ENCODE measurements at places on chromosomes 11 and 22. TPM values are rescaled to one million over a fixed set of nuclear protein-coding genes. Genes with fewer than 3 reads are reported as not detected.

The ESAM gene
- total RNA-seq = 1.4 TPM

The CTTN gene
- total RNA-seq = 239 TPM

The TMPRSS4 gene
- 12.1 TPM for total RNA-seq

The SAA4 gene
- not detected for total RNA-seq

The RASSF10 gene
- 24.4 TPM for total RNA-seq

The CACNA1I gene
- 0.41 TPM for total RNA-seq

The APOA1 gene
- total RNA-seq = 203 TPM

The CCDC15 gene
- 3.8 TPM for total RNA-seq

The IL10RA gene
- total RNA-seq = 0.72 TPM

The OR5D14 gene
- not detected for total RNA-seq

The MIOX gene
- 0.98 TPM for total RNA-seq

The IGSF9B gene
- total RNA-seq = 9.4 TPM

The MTFP1 gene
- 16.6 TPM for total RNA-seq

The E2F8 gene
- 9.4 TPM for total RNA-seq

The PHLDA2 gene
- 1.2 TPM for total RNA-seq

The NDUFA6 gene
- 73.4 TPM for total RNA-seq

The INPP5J gene
- 17.9 TPM for total RNA-seq

The MS4A6A gene
- total RNA-seq = not detected

The RFPL1 gene
- total RNA-seq = not detected

The PLAAT2 gene
- total RNA-seq = not detected

The TIMM10 gene
- 63.4 TPM for total RNA-seq

The MSANTD2 gene
- 33.9 TPM for total RNA-seq

The PRSS23 gene
- total RNA-seq = 34.5 TPM

The SPON1 gene
- total RNA-seq = 13.7 TPM

The TRIM64 gene
- total RNA-seq = not detected

The MMP8 gene
- not detected for total RNA-seq

The TRIM34 gene
- total RNA-seq = 2.0 TPM

The TP53I11 gene
- total RNA-seq = 71.8 TPM

The PGGHG gene
- total RNA-seq = 74.7 TPM

The C11orf42 gene
- total RNA-seq = not detected

The MRPL49 gene
- 38.8 TPM for total RNA-seq

The NAV2 gene
- 88.3 TPM for total RNA-seq

The CLMP gene
- 4.0 TPM for total RNA-seq

The MCAT gene
- total RNA-seq = 24.0 TPM

The KRTAP5-3 gene
- total RNA-seq = not detected

The LGR4 gene
- 138 TPM for total RNA-seq

The TBC1D10A gene
- 10.6 TPM for total RNA-seq

The NTM gene
- total RNA-seq = 4.2 TPM

The PAFAH1B2 gene
- 121 TPM for total RNA-seq

The MS4A15 gene
- not detected for total RNA-seq

The USP2 gene
- 5.1 TPM for total RNA-seq

The DENND6B gene
- total RNA-seq = 36.4 TPM

The KRTAP5-9 gene
- total RNA-seq = 0.26 TPM

The OR6A2 gene
- 0.24 TPM for total RNA-seq

The TAF6L gene
- 56.3 TPM for total RNA-seq

The SCGB1A1 gene
- total RNA-seq = 1.9 TPM
